ENCODE measurements at places on chromosomes 16 and 17.

DNA sequence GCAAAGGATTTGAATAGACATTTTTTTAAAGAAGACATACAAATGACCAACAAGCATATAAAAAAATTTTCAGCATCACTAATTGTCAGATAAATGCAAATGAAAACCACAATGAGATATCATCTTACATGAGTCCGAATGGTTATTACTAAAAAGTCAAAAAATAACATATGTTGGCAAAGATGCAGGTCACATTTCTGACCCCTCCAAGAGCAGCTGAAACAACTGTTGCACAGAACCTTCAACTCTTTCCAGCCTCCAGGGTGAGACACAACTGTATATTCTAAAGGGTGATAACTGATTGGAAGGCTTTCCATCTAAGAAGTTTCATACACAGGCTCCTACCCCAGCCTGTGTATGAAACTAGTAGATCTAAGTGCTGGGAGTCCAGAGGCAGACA, 51.9 kb downstream of the SLFN5 start:
- no peak for DNase-seq

DNA sequence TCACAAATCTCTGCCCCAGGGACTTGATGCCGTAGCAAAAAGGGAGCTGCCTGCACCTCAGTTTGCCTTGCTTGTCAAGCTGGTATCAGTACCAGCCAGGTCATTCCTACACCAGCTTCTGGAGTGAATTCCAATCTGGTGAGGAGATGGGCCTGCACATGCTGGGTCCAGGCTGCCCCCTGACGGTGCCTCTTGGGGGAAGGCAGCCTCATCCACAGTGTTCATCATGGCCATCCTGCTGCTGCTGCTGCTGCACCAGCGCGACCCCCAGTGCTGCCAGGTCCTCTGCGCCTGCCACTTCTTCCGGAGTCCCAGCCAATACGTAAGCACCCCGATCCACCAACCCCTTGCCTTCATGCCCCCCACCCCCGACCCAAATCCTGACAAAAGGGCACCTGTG, 8.3 kb downstream of the MRPL27 start:
- no peak for DNase-seq

DNA sequence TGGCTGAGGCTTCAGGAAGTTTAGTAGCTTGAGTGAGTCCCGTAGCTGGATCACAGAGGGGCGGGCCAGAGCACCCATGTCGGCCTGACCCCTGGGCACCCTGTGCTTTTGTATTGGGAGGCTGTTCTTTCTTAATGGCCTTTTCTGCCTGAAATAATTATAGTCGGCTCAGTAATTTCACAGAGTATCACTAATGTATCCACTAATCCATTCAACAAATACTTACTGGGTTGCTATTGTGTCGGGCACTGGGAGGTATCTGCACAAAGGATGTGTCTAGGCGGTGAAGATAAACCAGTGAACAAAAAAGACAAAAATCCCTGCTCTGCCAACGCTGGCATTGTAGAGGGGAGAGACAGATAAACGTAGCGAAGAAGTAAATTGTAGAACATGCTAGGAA, 318.6 kb downstream of the FOXL1 start:
- no peak for DNase-seq

- no peak for DNase-seq
Observed at GRCh38 chr17:83058266-83058798, 21.1 kb upstream of the METRNL start.

- DNase-seq = no peak
Observed at GRCh38 chr17:62630365-62631085, 3.1 kb downstream of the MRC2 start.

- DNase-seq = no peak
Observed at GRCh38 chr17:82003411-82004381, 19.0 kb downstream of the CENPX start.

GRCh38 chr16:49743203-49743464, 112.8 kb downstream of the ZNF423 start:
- no peak for DNase-seq

DNA sequence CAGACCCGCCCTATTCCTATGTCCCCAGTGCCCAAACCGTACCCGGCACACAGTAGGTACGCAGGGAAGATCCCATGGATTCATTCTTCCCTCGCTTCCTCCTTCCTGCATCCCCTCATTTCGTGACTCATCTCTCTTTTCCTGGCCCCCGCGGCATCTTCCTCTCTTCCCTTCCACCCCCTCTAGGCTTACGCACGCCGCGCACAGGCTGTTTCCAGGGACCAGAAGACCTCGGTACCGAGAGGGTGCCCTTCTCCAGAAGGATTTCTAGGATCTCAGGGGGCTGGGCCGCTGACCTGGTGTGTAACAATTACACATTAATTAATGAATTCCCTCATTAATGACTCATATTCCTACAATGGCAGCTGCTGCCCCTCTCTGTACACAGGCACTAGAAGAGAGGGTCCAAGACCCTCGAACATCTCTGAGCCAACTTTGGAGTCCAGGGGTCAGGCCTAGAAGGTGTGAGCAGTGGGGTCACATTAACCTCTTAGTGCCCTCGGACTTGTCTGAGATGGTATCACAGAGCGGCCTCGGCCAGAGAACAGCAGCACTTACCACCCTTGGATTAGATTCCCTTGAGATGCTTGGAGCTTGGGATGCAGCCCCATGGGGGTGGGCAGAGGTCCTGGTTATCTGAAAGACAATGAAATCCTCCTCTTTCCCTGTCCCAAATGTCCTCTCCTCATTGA, 16.8 kb upstream of the PLLP start:
- no peak for DNase-seq

DNA sequence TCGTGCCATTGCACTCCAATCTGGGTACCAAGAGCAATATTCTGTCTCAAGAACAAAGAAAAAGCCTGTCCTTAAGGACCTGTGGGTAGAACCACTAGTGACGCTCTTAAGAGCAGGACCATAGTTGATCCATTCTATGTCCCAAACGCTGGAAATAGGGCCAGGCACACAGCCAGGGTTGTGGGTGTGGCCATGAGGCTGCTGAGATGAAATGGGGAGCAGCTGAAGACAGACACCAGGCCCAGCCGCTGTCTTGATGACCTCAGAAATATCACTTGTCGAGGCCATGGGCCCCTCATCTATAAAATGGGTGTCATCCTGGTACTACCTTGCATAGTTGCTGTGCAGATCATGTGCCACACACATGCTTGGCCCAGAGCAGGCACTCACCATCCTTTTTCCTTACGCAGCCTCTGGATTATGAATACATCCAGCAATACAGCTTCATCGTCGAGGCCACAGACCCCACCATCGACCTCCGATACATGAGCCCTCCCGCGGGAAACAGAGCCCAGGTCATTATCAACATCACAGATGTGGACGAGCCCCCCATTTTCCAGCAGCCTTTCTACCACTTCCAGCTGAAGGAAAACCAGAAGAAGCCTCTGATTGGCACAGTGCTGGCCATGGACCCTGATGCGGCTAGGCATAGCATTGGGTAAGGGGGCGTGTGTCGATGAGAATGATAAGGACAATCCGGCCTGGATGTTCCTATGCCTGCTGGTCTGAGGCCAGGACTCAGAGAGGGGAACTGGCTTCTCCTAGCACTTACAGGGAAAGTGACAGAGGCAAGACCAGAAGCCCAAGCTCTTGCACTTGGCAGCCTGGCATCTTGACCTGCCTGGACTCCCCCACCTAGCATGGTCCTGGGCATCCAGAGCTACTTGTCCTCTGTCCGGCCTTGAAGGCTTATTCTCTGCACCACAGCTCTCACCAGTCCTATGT, 25.5 kb downstream of the CDH5 start:
- no peak for DNase-seq

GRCh38 chr17:29596811-29597210, 3.9 kb downstream of the ANKRD13B start:
- DNase-seq = no peak

DNA sequence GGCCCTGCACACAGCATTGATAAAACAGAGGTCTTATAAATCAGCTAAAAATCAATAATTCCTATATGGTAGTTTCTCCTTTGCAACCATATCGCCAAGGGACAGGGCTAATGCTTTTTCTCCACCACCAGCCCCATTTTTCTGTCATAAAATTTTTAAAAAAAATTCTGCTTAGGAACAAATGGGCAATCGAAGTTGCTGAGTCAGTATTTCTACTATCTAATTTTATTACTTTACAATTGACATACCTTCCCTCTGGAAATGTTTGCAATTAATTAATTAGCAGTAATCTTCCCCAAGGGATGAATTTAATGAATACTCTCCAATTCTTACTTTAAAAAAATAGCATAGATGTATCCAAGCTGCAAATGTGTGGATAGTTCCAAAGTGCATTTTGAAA, 1.7 kb upstream of the IRX6 start:
- no peak for DNase-seq

GRCh38 chr16:49055291-49055690, 226.3 kb downstream of the CBLN1 start:
- no peak for DNase-seq

- DNase-seq = no peak
Observed at GRCh38 chr16:58123896-58124600, 5.1 kb downstream of the CFAP20 start.

- DNase-seq = no peak
Observed at GRCh38 chr16:68395815-68396214, 52.5 kb downstream of the SMPD3 start.
